AG09309 (cell line): ENCODE measurements at places on chromosomes 11 and 22.

DNA sequence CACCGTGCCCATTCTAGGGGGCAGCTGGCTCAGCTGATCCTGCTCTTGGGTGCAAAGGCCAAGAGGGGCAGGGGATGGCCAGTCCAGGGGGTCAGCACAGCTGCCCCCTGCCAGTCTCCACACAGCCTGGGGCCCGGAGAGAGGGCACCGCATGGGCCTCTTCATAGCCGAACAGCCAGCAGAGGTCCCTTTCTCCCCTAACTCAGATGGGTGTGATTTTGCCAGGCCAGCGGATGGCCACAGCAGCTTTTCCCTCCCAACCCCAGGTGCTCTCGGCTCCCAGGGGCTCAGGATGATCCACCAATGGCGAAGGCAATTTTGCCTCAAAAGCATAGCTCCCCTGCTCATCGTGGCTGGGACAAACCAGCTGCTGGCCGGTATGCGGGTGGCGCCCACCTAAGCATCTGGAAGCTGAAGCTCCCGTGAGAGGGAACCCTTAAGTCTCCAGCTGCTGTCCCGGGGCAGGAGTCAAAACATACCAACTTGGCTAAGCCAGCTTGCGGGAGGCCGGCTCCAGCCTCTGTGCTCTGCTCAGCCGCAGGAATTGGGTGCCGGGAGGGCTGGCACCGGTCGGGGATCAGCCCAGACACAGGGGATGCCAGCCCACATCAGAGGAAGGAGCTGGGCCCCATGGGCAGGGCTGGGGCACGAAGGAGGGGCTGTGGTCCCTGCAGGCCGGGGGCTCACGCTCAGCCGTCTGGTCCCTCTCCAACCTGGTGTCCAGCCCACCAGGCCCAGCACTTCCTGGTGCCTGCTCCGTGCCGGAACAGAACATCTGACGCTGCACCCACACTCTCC, 30.5 kb upstream of the GNB1L start:
- DNase-seq: no peak

GRCh38 chr22:34129691-34130486, 209.6 kb upstream of the LARGE1 start:
- no peak for DNase-seq

GRCh38 chr11:94185416-94186084, 56.9 kb downstream of the PANX1 start:
- DNase-seq: peak; percentile 63

DNA sequence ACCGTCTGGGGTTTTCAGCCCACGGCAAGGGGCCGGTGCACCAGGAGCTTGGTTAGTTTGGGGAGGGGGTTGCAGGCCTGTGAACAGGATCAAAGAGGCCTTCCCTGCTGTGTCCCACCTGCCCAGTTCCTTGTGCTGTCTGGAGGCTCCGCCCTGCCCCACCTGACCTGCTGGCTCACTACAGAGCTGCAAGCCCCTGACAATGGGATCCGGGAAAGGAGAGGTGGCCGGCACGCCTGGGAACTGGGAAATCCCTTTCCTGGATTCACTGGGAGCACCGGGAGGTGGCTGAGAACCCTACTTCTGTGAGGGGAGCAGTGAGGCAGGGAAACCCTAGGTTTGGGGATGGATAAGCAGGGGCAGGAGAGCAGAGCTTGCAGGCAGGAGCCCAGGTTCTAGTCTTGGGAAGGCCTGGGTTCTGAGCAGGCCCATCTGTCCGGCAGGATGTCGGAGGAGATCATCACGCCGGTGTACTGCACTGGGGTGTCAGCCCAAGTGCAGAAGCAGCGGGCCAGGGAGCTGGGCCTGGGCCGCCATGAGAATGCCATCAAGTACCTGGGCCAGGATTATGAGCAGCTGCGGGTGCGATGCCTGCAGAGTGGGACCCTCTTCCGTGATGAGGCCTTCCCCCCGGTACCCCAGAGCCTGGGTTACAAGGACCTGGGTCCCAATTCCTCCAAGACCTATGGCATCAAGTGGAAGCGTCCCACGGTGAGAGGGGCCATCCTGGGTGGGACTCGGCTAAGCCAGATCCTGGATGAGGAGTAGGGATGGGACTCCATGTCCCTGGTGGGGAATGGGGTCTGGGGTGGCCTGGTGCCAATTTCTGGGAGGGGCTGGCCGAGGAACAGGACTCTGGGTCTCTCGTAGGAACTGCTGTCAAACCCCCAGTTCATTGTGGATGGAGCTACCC, 786 bp downstream of the CAPN1 start:
- no peak for DNase-seq

DNA sequence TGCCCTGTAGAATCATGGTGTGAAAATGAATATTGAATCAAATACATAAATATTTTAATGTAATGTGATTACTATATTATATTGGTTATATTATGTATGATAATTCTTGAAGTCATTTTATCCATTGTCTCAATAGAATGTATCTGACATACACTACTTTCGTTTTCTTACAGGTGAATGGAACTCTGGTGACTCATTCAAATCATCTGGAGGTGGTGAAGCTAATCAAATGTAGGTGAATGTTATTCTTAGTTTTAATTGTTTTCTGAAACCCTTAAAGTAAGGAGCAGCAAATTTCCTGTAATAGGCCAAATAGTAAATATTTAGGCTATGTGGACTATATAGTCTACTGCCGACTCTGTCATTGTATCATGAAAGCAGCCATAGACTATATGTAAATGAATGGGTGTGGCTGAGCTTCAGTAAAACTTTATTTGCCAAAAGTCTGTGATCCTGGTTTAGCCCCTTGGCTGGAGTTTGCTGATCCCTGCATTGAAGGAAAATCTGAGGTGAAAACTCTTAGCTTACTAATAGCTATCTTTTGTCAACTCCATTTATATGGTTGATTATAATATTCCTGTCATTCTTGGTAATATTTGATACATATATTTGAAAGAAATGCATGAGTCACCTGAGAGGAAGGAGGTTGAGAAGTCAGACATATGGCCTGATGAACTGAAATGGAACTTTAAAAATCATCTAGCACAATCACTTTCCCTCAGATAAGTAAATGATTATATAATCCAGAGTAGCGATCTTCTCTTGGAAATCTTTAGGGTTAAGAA, 87.2 kb upstream of the GRIK4 start:
- DNase-seq: no peak

GRCh38 chr11:102464859-102465500, 12.4 kb upstream of the TMEM123 start:
- no peak for DNase-seq

DNA sequence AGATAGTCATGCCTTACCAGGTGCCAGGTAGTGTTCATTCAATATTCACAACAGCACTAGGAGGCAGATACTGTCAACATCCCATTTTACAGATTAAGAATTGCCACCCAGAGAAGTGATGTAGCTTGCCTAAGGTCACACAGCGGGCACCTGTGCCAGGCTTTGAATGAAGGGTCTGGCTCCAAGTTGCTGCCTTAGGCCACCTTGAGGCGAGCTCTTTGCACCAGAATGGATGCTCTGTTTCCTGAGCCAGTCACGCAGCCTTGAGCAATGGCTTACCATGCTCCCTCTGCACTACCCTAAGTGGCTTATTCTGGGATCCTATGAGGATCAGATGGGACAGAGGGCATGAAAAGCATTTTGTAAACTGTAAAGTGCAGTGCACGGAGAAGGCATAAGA, 25.1 kb upstream of the TIMP3 start:
- DNase-seq: no peak

DNA sequence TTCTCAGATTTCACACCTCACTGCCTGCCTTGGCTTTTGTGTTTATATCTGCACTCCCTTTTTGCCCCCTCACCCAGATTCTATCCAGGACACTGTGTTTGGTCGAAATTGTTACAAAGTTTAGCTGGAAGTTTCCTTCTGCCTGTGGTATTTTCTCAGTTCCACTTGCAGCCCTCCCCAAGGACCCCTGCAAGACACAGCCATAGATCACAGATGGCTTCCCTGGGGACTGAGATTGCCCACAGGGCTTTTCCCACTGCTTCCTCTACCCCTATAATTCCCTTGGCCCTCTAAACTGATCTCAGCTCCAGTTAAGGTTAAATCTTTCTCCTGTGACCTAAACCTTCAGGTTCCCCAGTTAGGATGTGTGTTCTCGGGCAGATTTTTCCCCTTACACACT, 146.1 kb upstream of the C11orf87 start:
- DNase-seq: no peak

DNA sequence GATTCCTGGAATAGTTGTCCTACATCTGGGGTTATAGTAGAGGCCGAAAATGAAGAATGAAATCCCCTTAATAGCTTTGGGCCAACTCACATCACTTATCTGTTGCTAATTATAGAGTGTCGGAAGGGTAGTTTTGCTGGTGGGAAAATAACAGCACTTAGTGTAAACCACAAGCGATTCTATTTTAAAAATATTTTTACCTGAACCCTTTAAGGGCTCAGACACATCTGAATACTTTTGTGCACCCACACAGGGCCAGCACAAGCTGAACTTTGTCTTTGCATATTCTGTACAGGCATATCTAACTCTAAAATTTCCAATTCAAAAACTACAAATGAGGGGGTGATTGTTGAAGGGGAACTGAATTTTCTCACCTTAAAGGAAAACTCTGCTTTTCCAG, 27.6 kb downstream of the SLC6A5 start:
- no peak for DNase-seq

DNA sequence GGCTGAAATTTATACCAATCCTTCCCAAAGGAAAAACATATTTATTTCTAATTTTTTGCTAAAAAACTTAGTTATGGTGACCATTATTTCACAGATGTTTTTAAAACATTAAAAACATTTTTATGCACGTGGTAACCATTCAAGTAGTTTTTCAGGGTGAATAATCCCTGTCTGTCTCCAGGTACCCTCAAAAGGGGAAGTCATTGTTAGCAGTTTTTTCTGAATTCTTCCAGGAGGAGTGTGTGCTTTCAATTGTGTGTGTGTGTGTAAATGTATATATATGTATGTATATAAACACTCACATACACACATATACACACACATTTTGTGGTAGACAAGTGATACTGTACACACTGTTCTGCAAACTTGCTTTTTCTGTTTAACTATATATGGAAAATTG, 43.9 kb downstream of the MIAT start:
- DNase-seq: no peak

- DNase-seq: no peak
Measured at GRCh38 chr22:43550672-43551071, 138.9 kb downstream of the MPPED1 start.

DNA sequence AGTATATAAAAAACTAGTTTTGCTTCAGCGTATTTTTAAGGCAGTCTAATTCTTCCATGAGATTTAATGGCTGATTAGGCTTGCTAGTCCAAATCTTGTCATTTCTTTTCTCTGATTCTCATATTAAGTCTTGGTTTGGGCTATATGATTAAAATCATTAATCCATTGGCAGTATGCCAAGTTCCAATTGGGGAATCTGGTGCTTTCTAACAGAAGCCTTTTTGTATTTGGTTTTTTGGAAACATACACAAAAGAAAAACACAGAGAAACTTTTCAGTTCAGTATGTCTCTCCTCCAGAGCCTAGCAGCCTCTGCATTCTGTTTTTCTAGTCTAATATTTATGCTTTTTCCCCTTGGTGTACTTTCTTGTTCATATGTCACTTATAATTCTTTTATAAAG, 37.9 kb downstream of the SWAP70 start:
- no peak for DNase-seq

- no peak for DNase-seq
Measured at GRCh38 chr11:36622431-36623136, 24.5 kb upstream of the RAG2 start.

DNA sequence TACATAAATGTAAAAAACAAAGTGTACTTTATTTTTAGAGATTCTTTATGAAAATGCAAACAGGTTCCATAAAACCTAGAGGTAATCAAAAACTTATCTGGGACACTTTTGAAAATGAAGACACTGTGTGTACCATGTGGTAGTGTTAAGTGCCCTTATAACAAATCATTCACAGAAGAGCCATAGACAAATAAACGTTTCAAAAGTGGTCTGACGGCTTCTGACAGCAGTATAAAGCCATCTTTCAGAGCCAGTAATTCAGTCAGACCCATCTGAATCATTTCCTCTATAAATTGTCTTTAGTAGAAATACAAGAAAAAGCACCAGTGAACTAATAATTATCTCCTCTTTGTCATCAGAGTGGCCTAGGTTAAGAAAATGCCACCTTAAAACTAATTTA, 100.0 kb downstream of the PAX6 start:
- no peak for DNase-seq

DNA sequence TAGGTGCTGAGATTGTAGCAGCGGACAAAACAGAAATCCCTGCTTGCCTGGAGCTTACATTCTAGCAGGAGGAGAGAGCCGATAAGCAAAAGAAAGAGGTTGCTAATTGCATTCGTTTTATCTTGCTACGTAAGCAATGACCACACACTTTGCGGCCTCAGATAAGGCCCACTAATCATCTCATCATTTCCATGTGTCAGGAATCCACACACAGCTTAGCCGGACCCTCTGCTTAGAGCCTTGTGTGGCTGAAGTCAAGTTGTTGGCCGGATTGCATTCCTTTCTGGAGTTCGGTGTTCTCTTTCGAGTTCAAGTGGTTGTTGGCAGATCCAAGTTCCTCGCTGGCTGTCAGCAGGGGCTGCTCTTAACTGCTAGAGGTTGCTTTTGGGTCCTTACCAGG, 101.6 kb downstream of the CHST1 start:
- DNase-seq: no peak

DNA sequence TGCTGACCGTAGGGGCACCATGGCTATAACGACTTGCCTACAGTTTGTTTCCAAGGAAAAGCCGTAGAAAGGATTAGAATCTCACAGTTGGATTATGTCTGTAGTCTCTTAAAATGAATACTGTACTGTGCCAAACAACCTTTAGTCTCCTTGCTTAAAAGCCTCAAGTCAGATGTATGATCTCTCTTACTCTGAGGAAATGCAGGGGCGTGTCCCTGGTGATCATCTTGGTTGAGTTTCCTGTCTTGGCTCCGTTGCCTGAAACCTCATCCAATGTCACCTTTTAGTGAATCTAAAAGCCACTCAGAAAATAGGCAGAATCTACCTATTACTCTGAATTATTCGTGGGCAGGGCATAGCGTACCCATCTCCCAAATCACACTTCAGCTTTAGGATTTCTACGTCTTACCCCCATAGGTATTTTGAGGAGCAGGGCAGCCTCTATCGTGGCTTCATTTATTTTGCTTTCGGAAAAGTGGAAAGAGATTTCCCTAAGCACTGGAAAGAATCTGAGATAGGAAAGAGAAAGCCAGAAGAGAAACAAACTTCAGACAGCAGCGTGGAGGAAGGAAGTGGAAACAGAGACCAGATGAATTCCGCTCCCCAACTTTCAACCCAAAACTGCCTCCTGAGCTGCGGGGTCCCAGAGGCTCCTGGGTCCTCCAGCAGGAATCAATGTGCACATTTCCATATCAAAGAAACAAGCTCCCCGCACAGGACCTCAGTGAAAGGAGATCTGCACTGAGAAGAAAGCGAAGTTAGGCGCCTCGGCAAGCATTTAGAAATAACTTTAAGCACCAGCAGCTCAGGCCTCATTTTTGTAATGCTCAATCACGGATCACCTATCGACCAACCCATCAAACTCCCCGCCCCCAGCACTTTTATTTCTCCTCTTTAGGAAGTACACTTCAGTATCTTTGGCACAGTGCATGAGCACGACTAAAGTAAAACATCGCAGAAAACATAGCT, 245.8 kb downstream of the ETS1 start:
- DNase-seq: no peak
